Hair follicle dermal papilla cell (primary cell): ENCODE measurements at places on chromosomes 5 and 9. TPM values are rescaled to one million over a fixed set of nuclear protein-coding genes. Genes with fewer than 3 reads are reported as not detected.

The ABLIM3 gene
- total RNA-seq, result 10.2 and 14.1 TPM in 2 replicates

The PCDHB11 gene
- total RNA-seq, result 0.73 and 0.81 TPM in 2 replicates

The PTGES gene
- 29.9 and 40.4 TPM in 2 replicates for total RNA-seq

The S1PR3 gene
- total RNA-seq, result 18.0 and 26.3 TPM in 2 replicates

The GZMA gene
- not detected in 2 replicates for total RNA-seq

The ANKRD31 gene
- 0.24 and 0.32 TPM in 2 replicates for total RNA-seq

The TSSK1B gene
- total RNA-seq, result 0.36 and 0.49 TPM in 2 replicates

The NREP gene
- total RNA-seq, result 104 and 129 TPM in 2 replicates

The GPR150 gene
- total RNA-seq, result under 0.01 and 0.12 TPM in 2 replicates

The OR13C2 gene
- not detected in 2 replicates for total RNA-seq

The RXRA gene
- 27.9 and 38.9 TPM in 2 replicates for total RNA-seq

The COL23A1 gene
- total RNA-seq, result 14.7 and 26.0 TPM in 2 replicates

The CDC20B gene
- total RNA-seq, result under 0.01 TPM in 1 of 2 replicates, not detected in the other

The TAF11L10 gene
- total RNA-seq, result not detected in 2 replicates

The C5orf34 gene
- total RNA-seq, result 1.2 and 1.8 TPM in 2 replicates

The CDC25C gene
- 0.65 and 1.3 TPM in 2 replicates for total RNA-seq

The KCNIP1 gene
- total RNA-seq, result 0.16 and 3.0 TPM in 2 replicates

The CCDC187 gene
- not detected in 2 replicates for total RNA-seq

The BBLN gene
- 24.2 and 27.6 TPM in 2 replicates for total RNA-seq

The MYOZ3 gene
- 1.3 and 1.5 TPM in 2 replicates for total RNA-seq

The ARAP3 gene
- total RNA-seq, result 12.5 and 17.0 TPM in 2 replicates

The SCGB3A2 gene
- total RNA-seq, result not detected in 2 replicates

The LRRC26 gene
- total RNA-seq, result not detected in 2 replicates

The GABRP gene
- total RNA-seq, result not detected in 2 replicates

The DMGDH gene
- total RNA-seq, result 2.6 and 3.9 TPM in 2 replicates

The PTRH1 gene
- 13.0 and 13.8 TPM in 2 replicates for total RNA-seq

The NR5A1 gene
- total RNA-seq, result not detected in 2 replicates

The MARCOL gene
- not detected in 2 replicates for total RNA-seq

The FOXD4L4 gene
- under 0.01 TPM in 1 of 2 replicates, not detected in the other for total RNA-seq

The NSG2 gene
- under 0.01 TPM in 1 of 2 replicates, not detected in the other for total RNA-seq

The LRRC19 gene
- total RNA-seq, result not detected in 2 replicates

The HAND1 gene
- total RNA-seq, result 0.12 TPM in 1 of 2 replicates, not detected in the other

The CATSPER3 gene
- not detected in 2 replicates for total RNA-seq

The RC3H2 gene
- total RNA-seq, result 73.1 and 79.7 TPM in 2 replicates

The FGF10 gene
- 1.9 and 3.7 TPM in 2 replicates for total RNA-seq

The TMEM203 gene
- total RNA-seq, result 32.1 and 32.4 TPM in 2 replicates

The LRRC8A gene
- total RNA-seq, result 49.5 and 49.7 TPM in 2 replicates

The PCDHA8 gene
- total RNA-seq, result 0.16 and 0.24 TPM in 2 replicates

The EQTN gene
- 0.16 TPM in 1 of 2 replicates, not detected in the other for total RNA-seq

The SPZ1 gene
- not detected in 2 replicates for total RNA-seq

The BNC2 gene
- 42.2 and 43.1 TPM in 2 replicates for total RNA-seq

The CCL27 gene
- not detected in 2 replicates for total RNA-seq

The NOXA1 gene
- total RNA-seq, result 0.49 and 0.65 TPM in 2 replicates

The ENTPD2 gene
- not detected in 2 replicates for total RNA-seq

The GAPT gene
- not detected in 2 replicates for total RNA-seq
